ENCODE measurements at places on chromosomes 12 and 14.

DNA sequence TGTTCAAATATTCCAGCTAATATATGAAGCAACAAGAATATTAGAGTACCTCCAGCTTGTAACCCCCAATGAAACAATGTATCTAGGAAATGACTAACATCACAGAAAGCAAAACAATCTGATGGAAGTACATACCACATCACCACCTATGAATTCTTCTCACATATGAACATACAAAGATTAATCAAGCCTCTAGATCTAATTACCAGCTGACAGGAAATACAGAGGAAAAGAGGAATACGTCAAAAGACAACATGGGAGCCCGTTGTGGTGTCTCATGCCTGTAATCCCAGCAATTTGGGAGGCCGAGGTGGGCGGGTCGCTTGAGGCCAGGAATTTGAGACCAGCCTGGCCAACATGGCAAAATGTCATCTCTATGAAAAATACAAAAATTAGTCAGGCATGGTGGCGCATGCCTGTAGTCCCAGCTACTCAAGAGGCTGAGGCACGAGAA is 7.5 kb downstream of the NEDD8 start:
- DNase-seq: no peak

GRCh38 chr12:47111392-47111778 is 31.6 kb upstream of the AMIGO2 start:
- no peak for DNase-seq

- DNase-seq: no peak
These were observed at the start of gene SSPN for GRCh38 chr12:26195250-26195640. SSPN (plus strand) TSS chr12:26195573; CDS start chr12:26195673, 100 bp downstream.

- DNase-seq: no peak
These were observed 1656.3 kb upstream of the FLRT2 start for GRCh38 chr14:83873669-83874068.

DNA sequence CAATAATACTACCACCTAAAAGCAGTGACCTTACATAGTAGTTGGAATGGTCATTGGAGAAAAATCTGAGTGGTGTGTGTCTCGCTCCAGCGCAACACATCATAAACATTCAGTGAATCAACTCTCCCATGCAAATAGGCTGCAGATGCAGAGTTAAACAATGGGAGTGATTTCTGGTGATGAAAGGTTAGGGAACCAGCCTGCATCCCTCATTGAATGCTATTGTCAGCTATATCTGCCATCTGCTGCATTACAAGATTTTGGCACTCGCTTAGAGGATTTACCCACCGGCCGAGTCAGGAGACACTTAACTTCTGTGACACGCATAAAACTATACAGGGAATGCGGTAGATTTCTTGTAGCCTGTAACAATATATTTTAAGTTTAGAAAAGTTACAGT is 900.9 kb downstream of the FLRT2 start:
- no peak for DNase-seq

DNA sequence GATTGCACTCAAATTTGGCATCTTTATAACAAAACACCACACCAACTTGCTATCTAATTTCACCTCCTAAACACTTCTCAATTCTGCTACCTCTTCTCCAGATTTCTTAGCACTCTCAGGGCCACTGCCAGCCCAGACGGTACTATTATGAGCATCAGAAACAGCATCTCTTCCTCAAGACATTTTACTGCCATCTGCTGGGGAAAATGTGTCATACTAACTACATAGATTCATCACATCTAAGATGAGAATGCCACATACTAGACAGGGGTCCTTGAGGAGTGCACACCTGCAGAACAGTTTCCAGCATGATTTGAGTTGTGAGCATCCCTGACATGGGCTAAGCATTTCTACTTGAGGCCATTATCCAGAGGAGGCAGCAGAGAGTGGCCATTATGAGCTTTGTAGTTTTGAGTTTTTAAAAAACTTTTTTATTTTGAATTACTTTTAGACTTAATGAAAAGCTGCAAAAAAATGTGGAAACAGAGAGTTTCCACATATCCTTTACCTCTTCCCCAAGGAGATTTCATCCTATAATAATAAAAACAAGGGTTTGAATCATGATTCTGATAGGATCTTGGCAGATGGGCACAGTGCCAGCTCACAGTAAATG is 15.1 kb upstream of the GRIP1 start:
- DNase-seq: no peak

- no peak for DNase-seq
These were observed 180.3 kb downstream of the CALM1 start for GRCh38 chr14:90576981-90577660.

- DNase-seq: no peak
These were observed 18.9 kb downstream of the DEGS2 start for GRCh38 chr14:100140452-100141078.

DNA sequence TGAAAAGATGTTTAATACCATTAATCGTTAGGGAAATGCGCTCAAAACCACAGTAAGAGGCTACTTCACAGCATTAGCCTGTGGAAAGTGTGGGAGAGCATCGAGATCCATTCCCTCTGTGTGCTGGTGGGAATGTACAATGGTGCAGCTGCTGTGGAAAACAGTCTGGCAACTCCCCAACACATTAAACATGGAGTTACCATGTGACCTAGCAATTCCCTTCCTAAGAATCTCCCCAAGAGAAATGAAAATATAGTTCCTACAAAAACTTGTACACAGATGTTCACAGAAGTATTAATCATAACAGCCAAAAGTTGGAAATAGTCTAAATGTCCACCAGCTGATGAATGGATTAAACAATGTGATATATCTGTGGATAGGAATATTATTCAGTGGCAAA is 23.8 kb downstream of the MLXIP start:
- DNase-seq: no peak

- DNase-seq: no peak
These were observed 31.2 kb upstream of the FOS start for GRCh38 chr14:75247286-75247922.

- no peak for DNase-seq
These were observed 131.5 kb upstream of the TMCC3 start for GRCh38 chr12:94781835-94782234.

DNA sequence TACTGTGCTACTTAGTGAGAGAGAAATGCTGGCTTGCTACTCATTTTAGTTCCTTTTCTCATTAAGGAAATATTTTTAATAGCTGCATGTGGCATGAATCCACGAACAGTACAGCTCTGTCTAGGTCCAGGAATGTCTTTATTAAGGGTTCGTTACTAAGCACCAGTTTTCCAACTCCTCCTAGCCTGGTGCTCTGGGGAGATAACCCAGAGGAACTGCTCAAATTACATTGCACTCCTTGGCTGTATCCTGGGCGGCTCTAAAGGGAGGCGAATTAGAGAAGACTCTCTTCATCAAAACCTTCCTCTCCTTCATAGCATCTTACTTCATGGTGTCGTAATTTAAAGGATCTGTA is 101.3 kb downstream of the PPM1A start:
- DNase-seq: no peak

DNA sequence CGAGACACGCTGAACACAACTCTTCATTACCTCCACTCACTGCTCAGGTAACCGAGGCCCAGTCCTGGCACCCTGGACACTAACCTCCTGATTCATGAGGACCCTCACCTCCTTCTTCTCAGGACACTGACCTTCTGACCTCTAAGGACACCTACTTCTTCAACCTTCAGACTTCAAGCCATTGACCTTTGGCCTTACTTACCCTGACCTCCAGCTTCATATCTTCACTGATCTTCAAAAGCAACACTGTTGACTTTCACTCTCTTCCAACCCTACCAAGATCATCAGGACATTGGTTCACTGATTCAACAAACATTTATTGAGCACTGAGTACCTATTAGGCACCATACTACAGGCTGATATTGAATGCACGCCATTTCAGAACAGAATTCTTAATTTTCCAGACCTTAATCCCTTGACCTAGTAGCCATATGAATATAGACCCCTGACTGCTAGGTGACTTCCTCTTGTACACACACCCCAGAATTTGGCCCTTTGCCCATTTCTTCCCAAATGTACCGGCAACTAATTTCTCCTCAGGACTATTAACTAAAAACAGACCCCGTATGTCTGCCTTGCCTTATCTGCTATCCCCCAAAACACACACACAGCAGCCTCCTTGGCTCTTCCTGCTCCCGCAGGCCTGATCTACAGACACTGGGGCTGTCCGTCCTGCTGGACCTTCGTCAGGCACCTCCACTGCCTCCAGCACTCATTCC is 5.8 kb downstream of the ARHGEF40 start:
- no peak for DNase-seq

GRCh38 chr12:42673535-42673934 is 84.0 kb upstream of the PRICKLE1 start:
- no peak for DNase-seq

DNA sequence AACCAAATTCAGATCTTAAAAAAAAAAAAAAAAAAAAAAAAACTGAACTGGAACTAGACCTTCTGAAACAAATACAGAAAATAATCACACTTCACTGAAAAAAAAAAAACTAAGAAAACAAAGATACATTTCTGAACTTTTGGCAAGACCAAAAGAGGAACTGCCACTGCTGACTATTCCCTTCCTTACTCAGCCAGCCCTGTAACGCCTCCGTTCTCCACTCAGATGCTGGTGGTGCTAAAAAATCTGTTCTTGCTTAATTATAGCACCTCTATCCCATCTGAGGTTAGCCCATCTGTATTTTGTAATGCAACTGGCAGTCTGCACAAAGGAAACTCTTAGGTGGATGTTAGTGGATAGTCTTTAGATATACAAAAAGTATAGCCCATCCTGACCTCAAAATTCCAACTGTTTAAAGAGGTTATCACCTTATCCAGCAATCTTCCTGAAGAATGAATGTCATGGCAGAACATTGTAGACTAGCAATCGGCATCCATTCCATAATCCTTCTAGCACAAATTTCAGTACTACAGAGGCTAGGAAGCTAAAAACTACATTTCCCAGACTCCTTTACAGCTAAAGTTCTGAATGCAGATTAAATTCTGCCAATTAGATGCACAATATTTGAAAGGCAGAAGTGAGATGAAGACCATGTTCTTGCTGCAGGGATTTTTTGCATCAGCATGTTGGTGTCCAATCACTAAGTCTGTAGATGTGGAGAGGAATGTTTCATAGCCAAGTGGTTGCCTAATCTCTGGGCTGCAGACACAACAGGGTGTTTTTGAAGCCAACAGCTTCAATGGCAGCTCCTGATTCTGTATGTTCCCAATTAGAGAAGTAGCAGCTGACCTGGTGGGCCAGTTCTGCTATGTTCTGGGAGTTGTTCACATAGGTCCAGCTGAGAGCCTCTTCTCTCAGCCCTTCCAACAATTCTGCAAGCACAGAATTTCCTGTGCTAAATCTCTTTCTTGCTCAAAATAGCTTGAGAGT is 5.7 kb downstream of the MAP3K9 start:
- DNase-seq: no peak

GRCh38 chr14:32075672-32076277 is 1.3 kb upstream of the ARHGAP5 start:
- DNase-seq: no peak

- DNase-seq: no peak
These were observed 500.4 kb downstream of the NELL2 start for GRCh38 chr12:44375694-44376093.

DNA sequence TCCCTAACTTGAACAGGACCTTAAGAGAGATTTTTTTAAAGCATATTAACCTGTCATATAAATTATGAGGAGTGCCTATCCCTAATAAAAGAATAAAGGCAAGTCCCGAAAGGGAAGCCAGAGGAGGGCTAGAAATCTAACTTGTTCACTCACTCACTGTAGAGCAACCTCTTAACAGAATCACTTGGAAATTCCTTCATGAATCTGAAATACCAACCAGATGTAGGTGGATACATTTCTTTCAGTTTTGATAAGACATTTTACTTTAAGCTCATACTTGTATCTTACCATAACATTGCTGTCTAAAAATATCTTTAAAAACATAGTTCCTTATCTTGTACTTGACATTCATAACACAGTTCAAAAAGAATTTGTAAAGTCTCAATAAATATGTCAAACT is 25.7 kb downstream of the NTN4 start:
- no peak for DNase-seq

DNA sequence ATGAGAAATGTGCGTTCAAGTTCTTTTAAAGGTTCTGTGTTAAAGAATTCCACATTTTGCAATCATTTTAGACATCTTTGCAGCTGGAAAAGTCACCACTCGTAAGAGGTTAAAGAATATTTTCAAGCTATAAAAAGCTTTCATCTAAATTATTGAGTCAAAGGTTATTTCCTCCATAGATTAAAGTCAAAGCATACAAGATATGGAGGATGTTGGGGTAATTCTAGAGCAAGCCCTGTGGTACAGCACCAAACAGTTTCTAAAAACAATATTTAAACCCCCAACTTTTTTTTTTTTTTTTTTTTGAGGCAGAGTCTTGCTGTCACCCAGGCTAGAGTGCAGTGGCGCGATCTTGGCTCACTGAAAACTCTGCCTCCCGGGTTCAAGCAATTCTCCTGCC is 1299.8 kb upstream of the TMEM132C start:
- DNase-seq: no peak

GRCh38 chr12:67692966-67693365 is 44.4 kb downstream of the DYRK2 start:
- no peak for DNase-seq

DNA sequence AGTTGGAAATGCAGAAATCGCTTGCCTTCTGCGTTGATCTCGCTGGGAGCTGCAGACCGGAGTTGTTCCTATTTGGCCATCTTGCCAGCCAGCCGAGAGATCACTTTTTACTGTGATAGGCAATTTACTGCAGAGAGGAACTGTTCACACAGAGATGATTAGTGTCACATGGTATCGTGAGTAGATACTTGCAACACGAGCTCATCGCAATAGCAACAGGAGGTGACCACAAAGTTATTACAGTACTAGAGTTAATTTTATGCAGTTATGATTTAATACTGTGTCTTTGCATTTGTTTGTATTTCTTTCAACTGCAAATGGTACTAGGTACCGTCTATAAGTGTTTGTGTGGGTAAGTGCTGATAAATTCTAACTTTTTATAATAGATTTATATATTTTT is 27.8 kb downstream of the NOPCHAP1 start:
- peak; percentile 15 for DNase-seq
